IPS DF 19.7 (cell line): ENCODE measurements at places on chromosomes 1 and 21.

GRCh38 chr1:206067486-206068227 is 14.7 kb downstream of the RHEX start:
- DNase-seq, result no peak

- no peak for DNase-seq
Measured at GRCh38 chr1:34924759-34925555, 4.5 kb downstream of the DLGAP3 start.

GRCh38 chr1:109112056-109112651 is 1.8 kb upstream of the ELAPOR1 start:
- no peak for DNase-seq

DNA sequence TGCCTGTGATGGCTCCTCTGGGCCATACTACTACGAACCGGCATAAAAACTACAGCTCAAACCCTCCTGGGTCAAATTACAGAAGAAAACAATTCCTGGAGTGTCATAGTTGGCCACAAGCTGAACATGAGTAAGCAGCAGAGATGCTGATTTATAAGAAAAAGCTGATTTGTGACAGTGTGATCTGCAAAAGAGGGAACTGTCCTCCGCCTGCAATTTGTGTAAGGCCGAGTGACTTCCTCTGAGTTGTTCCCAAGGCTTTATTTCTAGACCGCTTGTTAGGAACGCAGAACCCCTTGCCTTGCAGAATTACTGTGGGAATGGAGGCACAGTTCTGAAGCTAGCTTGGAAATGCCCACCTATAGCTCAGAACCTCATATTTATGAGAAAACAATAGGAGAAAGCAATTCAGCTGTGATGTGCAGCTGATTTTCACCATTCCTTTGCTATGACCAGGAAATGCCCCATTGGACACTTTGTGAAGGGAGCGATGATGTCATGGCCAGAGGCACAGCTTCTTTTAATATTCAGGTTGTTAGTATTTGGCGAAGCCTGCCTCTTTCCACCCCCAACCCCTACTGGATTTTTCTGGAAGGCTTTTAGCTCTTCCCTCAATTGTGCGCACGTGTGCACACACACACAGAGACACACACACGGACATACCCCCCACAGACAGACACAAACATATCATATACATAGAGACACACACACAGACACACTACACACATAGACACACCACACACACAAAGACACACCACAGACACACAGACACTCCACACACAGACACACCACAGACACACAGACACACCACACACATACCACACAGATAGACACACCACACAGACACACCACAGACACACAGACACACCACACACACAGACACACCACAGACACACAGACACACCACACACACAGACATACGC is 47.6 kb downstream of the IER5 start:
- no peak for DNase-seq

DNA sequence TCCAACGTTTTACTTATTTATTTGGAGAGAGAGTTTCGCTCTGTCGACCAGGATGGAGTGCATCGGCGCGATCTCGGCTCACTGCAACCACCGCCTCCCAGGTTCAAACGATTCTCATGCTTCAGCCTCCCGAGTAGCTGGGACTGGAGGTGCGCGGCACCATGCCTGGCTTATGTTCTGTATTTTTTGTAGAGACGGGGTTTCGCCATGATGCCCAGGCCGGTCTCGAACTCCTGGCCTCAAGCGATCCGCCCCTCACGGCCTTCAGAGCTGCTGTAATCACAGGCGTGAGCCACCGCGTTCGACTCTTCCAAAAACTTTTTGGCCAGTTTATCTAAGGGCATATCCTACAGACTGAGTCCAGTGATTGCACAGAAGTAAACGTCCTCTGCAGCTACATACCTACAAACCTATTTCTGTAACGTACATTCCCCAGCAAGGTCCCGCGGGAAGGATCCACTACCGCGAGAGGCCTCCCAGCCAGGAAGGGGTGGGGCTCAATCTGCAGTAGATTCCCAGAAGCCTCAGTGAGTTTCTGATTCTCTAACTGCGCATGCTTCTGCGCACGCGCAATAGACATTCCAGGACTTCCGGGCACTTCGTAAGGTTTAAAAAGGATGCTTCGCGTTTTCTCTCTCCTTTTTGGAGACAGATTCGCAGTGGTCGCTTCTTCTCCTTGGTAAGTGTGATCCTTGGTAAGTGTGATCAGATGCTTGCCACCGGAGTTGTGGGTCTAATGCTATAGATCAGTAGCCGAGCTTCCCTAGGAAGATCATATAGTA is at the start of gene RCC1:
RCC1 (plus strand) TSS at position 638 of the 782 bp plus-strand sequence. CDS start 23,824 bp downstream, outside the sequence.
- DNase-seq, result peak; percentile 94

GRCh38 chr21:18602711-18603110 is 199.1 kb upstream of the TMPRSS15 start:
- DNase-seq, result no peak

DNA sequence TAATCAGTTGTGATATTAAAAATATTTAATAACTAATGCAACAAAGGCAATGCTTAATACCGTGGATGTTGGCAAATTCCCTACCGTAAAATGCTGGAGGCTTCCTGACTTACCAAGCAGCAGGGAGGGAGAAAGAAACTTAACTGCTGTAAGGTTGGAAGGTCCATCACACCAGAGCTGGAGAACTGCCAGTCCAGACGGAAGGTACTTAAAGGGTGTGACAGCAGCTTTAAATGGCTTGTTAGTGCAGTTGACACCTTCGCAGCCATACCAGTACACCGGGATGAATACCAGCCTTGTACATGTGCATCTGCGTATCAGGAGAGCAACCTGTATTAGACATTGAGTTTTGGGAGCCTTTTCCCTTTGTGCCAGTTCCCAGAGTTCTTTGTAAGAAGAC is 269.5 kb upstream of the NCAM2 start:
- DNase-seq, result no peak

DNA sequence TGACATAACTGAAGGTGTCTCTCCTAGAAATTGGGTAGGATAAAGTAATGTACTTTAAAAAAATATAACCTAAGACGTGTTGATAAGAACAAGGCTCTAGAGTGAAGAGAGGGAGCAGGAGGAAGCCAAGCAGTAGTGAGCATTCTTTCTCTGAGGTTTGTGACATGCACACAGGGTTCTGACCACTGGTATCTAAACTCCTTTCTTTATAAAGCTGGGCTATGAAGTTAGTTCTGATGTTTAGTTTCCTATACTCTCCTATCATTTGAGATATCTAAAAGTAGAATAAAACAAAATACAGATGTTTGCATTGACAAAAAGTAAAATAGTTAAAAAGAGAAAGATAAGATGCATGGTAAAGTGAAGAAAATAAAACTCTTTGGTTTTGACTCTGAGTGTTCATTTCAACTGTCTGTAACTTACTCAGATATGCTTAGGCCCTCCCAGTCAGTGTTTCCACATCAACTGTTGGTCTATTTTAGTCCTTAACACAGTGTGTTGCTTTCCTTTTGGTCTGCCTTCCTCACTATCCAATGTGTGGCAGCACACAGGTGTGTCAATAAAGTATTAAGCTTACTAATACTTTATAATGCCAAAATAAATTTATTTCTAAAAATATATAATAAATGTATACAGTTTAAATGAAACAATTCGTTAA is 543.5 kb downstream of the PTPRC start:
- no peak for DNase-seq

GRCh38 chr1:39139723-39140360 is 64.7 kb upstream of the MACF1 start:
- no peak for DNase-seq

DNA sequence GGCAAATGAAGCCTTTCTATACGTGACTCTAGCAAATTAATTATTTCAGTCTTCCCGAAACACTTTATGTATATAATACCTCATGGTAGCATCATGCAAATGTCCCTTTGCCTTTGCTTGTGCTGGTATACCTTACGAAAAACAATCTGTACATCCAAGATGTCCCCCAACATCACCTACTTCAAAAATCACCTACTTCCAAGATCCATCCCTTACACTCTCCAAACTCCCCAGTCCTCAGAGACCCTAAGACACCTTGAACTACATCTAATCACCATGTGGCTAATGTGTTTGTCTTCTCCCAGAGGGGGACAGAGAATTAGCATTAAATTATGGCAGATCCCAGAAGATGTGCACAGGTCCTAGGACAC is 46.5 kb upstream of the CRNN start:
- DNase-seq, result no peak

GRCh38 chr21:38869946-38870345 is 64.2 kb downstream of the ETS2 start:
- DNase-seq, result no peak

- no peak for DNase-seq
Measured at GRCh38 chr1:57468641-57469523, 45.0 kb upstream of the DAB1 start.

- no peak for DNase-seq
Measured at GRCh38 chr21:31354604-31355443, 10.8 kb upstream of the TIAM1 start.

GRCh38 chr1:177857285-177857684 is 112.6 kb downstream of the SEC16B start:
- DNase-seq, result no peak

DNA sequence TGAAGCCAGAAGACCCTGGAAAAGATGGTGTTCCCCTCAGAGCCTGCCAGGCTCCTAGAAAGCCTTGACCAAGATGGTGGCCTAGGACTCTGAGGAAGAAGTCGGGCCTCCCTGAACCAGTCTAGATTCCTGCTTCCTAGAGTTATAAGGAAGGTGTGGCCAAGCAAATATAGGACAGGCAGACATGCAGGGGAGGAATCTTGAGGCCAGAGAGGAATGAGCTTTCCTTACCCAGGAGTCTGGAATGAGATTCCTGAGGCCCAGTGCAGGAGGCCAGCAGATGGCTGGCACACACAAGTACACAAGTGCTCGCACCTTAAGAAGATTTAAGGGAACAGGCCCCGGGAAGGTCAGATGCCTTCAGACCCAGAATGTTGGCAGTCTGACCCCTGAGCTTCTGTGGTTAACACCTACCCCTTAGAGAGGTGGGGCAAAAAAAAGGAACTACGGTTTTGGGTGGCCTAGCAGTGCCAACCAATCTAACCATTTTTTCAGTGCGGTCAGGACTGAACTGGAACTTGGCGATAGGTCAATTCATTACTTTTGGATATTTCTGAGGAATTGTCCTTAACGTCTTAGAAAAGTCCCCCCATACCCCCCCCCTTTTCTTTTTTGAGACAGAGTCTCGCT is 73.3 kb downstream of the MDM4 start:
- no peak for DNase-seq

DNA sequence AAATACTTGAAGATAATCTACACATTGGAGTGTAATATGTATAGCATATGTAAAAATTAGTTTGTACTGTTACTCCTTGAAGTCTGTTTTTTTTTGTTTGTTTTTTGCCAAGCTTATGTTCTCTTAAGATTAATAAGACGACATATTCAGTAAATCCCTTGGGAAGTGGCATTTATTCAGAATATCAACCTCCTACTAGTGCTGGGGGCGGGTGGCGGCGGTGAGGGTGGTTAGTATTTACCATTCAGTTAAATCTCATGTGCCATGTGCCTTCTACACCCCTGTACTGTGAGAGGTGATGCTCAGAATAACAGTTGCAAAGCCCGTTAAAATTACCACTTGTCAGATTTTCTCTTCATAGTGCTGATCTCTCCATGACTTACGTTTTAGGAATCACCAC is 3.0 kb downstream of the BACH1 start:
- no peak for DNase-seq

GRCh38 chr1:60228041-60228491 is 154.5 kb upstream of the C1orf87 start:
- no peak for DNase-seq

- no peak for DNase-seq
Measured at GRCh38 chr1:59006289-59006658, 222.4 kb upstream of the JUN start.

GRCh38 chr1:158830074-158830677 is 975 bp upstream of the MNDA start:
- DNase-seq, result no peak

DNA sequence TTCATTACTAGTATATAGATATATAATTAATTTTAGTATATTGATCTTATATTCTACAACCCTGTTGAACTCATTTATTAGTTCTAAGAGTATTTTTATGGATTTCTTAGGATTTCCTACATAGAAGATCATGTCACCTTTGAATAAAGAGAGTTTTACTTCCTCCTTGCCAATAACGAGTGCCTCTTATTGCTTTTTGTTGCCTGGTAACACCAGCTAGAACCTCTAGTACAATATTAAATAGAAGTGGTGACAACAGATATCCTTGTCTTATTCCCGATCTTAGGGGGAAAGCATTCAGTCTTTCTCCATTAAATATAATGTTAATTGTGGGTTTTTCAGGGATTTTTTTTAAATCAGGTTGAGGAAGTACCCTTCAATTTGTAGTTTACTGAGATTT is 40.8 kb downstream of the WNT2B start:
- no peak for DNase-seq

DNA sequence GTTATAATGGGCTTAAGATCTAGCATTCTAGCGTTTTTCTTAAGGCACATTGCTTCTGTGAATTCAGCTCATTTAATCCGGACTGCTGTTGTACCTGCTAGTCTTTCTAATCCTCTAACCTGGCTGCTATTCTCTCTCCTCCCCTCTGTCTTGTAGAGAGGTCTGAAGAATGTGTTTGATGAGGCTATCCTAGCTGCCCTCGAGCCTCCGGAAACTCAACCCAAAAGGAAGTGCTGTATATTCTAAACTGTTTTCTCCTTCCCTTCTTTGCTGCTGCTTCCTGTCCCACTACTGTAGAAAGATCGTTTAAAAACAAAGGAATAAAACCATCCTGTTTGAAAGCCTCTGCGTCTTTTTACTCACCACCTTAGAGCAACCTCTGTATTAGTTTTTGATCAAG is 37.3 kb downstream of the CDC42 start:
- peak; percentile 33 for DNase-seq

- no peak for DNase-seq
Measured at GRCh38 chr1:115757326-115757725, 11.2 kb downstream of the CASQ2 start.

DNA sequence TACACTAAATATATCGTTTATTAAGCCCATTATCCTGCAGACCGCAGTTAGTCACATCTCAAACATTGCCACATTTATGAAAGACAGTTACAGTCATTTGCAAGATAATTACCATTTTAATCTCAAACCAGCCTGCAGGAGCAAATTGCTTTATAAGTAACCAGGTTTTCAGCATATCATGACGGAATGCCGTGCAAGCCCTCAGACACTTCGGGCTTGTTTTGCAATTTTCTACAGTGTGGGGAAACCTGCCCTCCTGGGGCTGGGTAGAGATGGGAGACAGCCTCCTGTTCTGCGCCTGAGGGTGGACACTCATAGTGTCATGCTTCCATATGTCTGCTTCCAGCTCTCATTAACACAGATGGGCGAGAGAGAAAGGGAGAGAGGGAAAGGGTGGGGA is 563.9 kb downstream of the NPHP4 start:
- DNase-seq, result no peak

DNA sequence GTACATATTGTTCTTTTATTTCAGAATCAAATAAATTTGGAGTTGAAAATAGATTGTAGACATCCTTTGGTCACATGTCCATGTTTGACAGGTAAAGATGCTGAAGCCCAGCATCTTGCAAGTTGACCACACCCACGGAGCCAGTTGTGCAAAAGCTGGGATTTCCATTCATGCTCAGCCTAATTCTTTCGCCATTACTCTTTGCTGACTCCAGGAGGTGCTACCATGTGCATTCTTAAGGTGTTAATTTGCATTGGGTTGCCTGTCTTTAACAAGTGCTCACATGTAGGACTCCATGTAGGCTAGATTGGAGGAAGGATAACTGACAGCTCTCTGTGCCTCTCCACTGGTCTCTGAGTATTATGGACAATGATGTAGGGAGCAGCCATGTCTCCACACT is 660.7 kb downstream of the LMO4 start:
- no peak for DNase-seq
